ENCODE measurements at places on chromosomes 5 and 9.

GRCh38 chr5:82387001-82387818 is 109.1 kb upstream of the RPS23 start:
- DNase-seq: no peak

DNA sequence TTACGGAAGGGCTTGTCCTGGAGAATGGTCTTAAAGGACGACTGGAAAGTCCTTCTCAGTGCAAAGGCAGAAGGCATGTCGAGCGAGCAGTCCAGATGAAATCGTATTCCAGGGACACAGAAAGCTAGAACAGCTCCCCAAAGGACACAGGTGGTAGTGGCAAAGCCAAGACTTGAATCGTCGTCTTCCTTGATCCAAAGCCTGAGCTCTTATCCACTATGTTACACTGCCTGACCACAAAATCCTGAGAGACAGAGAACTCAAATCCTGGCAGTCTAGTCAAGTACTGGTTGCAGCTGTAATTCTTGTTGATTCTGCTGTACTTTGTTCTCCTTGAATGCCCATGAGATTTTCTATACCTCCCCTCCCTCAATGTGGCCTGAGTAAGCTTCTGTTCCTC is 198.7 kb downstream of the TARS1 start:
- no peak for DNase-seq

DNA sequence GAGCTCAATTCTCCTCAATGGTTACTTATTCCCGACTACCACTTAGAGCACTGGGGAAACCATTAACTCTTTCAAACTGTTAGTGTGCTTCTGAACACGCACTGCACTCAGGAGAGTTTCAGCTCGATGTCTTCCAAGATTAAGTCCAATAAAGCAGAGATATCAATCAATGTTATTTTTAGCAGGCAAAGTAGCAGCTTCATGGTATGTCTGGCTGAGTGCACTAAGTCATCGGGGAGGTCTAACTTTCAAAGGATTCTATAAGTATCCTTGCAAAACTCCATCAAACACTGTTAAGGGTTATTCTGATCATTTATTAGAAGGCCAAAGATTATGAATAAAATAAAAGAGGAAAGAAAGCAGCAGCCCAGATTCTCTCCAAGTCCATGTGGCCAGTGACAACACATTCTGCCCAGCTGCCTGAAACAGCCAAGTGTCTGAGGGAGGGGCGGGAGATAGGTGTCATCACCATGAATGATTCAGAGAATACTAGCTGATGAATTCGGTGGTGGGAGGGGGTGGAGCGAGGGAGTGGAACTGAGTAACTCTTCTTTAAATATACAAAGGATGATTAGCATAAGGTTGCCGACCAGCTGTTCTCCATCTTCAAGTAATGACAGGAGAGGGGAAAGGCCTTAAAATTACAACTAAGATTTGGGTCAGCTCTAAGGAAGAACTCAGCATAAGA is 21.3 kb downstream of the NREP start:
- DNase-seq: no peak

DNA sequence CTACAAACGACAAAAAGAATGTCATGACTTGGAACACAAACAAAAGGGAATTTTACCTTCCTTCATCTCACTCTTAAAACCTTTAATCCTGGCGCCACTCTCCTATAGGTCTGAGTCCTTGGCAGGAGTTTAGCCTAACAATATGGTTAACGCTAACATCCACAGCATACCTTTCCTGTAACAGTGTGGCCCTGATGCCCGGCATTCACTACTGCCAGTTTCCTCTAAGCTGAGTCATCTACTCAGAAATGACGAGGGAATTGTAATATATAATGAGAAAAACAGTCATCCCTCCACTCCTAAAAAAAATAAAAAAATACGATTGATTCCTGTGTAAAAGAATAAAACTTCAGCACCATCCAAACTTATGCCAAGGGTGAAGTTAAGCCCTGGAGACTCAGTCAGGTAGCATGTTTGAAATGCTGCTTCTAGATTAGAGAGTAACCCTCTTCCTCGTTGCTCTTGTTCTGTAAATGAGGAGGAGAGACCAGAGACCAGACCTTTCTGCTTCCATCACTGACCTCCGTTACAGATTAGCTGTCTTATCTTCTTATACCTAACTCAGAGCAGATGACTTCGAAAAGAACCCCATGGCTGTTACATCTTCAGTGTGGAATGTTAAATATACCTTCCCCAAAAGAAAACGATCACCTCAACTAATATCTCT is 37.4 kb downstream of the CCDC125 start:
- DNase-seq: no peak

- no peak for DNase-seq
These were observed 83.1 kb upstream of the PLPP6 start for GRCh38 chr9:4579001-4579400.

GRCh38 chr5:119327018-119327417 is 28.8 kb upstream of the TNFAIP8 start:
- no peak for DNase-seq

- no peak for DNase-seq
These were observed 140.8 kb upstream of the ZNF462 start for GRCh38 chr9:106722051-106722753.

DNA sequence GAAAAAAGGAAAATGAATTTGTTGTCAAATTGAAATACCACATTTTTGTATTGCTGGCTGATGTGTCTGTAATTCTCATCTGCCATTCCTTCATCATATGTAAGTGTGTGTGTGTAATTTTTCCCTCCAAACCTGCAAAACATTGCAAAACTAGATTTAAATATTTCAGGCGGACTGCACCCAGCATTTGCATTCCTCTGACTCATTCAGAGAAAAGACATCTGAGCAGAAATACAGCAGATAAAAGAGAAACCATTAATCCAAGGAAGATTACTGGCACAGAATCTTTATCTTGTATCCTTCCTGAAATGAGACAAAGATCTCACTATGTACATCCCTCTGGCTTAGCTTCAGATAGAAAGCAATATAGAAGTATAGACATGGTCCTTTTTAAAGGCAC is 275.3 kb downstream of the TMEM38B start:
- DNase-seq: no peak

DNA sequence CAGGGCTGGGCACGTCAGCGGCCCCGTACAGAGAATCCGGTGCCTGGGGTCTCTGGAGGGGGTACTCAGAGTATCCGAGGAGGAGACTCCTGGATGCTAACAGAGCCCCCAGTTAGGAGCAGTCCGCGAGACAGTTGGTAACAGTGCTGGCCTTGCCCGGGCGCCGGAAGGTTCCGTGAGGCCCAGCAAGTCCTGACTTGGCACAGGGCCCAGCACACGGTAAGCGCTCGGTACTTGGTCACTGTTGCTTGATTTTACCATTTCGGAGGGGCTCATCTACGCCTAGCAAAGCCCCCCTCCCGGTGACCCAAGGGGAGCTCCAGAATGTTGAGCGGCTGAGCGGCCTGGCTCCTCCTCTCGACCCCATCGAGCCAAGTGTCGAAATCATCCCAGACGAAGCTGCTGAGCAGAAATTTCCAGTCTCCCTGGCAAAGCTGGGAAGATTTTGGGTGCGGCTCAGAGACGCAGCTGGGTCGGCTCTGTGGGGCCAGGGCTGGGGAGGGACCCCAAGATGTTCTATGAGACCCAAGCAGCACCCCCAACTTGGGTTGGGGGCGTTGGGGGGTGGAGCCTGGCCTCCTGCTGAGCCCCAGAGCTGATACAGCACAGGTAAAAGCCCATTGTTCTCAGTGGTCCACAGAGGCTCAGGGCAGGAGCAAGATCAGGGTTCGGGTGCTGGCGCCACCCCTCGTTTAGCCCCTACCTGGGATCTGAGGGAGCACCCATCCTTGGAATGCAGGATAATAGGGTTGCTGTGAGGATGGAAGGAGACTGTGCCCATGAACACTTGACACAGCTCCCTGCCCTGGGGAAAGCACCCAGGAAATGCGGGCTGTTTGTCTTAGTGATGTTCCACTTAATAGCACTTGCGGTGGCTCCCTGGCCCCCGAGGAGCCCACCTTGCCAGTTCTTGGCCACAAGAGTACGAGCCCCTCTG is 137.2 kb downstream of the C9orf50 start:
- no peak for DNase-seq

DNA sequence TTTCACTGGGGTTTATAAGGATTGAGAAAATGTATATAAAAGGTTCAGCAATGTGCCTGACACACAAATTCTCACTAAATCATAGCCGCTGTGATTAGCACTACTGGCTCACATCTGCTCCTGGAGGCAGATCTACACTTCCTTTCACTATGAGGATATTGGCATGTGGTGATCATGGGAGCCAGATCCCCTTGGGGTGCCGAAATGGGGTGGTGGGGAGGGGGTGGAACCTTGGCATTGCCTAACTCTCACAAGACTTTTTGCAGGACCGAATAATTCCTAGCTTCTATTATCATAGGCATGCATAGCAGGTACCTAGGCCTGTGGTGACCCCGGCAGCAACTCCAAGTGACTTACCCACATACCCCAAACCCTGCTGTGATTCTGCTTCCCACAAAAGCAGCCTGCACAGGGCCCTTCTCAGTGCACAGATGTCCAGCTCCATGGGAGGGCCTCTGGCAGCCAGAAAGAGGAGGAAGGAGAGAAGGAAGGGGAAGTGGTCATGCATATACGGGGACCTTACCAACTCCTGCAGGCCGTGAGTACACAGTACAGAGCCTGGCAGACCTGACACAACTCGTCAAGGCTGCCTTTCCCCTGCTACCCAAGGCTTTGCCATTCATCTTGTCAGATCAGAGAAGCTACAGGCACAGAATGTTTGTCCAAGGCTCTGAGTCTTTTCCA is 61.3 kb upstream of the IQGAP2 start:
- DNase-seq: no peak

GRCh38 chr5:139389701-139390638 is at the start of gene MZB1:
TSS of gene MZB1 (minus strand) at chr5:139389913. CDS start at chr5:139389856, 57 bp downstream.
- peak; percentile 92 for DNase-seq

DNA sequence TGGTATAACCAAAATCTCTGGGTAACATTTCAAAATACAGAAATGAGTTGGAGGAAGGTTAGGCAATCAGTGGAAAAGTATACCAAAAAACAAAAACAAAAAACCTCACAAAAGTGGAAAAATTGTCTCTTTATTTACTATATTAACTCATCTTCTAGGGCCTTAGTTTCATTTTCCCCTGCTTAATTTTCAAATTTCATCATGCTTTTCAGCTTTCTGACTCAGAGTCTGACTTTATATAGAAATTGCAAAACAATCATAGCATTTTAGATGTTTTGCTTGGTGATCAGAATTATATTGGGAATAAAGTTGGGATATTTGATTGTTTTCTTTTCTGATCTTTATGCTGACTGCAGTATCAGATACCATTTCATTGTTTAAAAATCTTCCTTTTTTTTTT is 257.0 kb upstream of the PRR16 start:
- no peak for DNase-seq

- no peak for DNase-seq
These were observed 98.7 kb downstream of the TLE1 start for GRCh38 chr9:81590688-81591087.

DNA sequence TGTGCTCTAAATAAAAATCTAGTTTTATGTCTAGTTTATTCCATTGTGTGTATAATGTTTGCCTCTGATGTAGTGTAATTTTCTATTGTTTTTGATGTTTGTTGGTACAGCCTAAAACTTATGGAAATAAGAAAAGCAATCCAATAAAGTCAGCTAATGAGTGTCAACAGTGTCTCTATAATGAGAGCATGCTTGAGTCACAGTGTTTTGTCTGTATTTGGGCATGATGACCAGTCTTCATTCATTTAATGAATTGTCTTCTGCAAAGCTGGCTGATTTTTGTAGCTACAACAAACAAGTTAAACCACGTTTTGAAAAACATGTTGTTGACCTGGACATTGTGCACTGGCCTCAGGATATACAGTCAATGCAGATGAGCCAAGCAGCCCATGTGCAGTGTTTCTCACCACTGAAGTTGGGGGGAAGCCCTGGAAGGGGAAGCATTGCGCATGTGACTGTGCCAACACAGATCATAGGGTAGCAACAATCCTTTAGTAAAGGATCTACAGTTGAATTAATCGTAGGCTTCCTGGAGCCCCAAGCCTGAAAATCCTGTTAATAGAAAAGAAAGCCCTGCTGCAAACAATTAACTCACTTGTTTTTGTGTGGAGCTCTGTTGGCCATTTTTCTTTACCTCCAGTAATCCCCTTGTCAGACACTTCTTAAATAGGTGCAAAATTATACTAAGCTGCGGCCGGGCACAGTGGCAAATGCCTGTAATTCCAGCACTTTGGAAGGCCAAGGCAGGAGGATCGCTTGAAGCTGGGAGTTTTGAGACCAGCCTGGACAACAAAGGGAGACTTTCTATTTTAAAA is 88.0 kb downstream of the INIP start:
- no peak for DNase-seq

- DNase-seq: no peak
These were observed 19.1 kb downstream of the TGFBI start for GRCh38 chr5:136047858-136048257.

Data from NK-92 treated with Interleukin-12 subunit alpha and Interleukin-12 subunit beta, amount 100 ng/mL, for 24 hours (cell line).